Esophagus muscularis mucosa (tissue), 4 donors: ENCODE measurements at places on chromosomes 3 and 15.

- no peak for DNase-seq
Observed at GRCh38 chr3:153348457-153349107, 186.6 kb downstream of the RAP2B start.

GRCh38 chr15:90400759-90401314 is 12.8 kb downstream of the IQGAP1 start:
- no peak for DNase-seq

- DNase-seq, result no peak
Observed at GRCh38 chr3:53519065-53519709, 24.8 kb downstream of the CACNA1D start.

GRCh38 chr3:66583424-66584040 is 82.7 kb upstream of the LRIG1 start:
- DNase-seq, result no peak

DNA sequence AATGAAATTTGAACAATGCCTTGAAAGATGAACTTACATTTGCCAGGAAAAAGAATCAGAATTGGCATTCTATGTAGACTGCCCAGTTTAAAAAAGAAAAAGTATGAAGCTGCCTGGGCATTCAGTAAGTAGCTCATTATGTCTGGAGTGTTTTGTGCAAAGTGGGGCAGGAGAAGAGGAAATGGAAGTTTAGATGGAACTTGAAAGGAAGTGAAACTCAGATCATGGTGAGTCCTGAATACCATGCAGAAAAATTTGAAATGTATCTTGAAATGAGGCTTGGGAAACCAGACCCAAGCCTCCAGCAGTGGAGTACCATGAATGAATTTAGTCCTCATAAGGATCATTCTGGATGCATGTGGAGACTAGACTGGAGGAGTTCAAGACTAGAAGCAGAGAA is 4.8 kb upstream of the MORC1 start:
- no peak for DNase-seq

GRCh38 chr3:88267-88666 is 108.3 kb upstream of the CHL1 start:
- DNase-seq, result no peak

DNA sequence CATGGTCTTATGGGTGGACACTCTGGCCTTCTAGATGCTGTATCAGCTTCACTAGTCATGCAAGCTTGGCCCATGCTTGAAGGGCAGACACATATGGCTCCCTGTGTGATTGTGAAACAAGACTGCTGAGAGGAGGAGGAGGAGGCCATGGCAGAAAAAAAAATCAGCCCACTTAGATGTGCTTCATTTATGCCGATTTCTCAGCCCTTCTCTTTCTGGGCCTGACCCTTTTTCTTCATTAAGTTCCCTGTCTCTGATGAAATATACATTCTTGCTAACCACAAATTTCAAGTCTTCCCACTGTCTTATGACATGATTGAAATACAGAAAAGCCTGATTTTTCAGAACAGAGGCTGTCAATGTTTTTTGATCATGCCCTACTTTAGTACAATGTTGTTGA is 213.0 kb upstream of the FEZF2 start:
- no peak for DNase-seq

GRCh38 chr3:24640330-24640877 is 145.8 kb upstream of the THRB start:
- no peak for DNase-seq

GRCh38 chr3:78906245-78906644 is 861.6 kb downstream of the ROBO1 start:
- DNase-seq, result no peak

- DNase-seq, result no peak
Observed at GRCh38 chr3:49553324-49553691, 969 bp upstream of the BSN start.

GRCh38 chr15:71444866-71445590 is 329.8 kb downstream of the THSD4 start:
- no peak for DNase-seq

- no peak for DNase-seq
Observed at GRCh38 chr3:72696815-72697214, 151.4 kb downstream of the SHQ1 start.

- no peak for DNase-seq
Observed at GRCh38 chr15:22796079-22796478, 9.6 kb downstream of the NIPA1 start.

- DNase-seq, result no peak
Observed at GRCh38 chr3:173096994-173097785, 43.8 kb downstream of the SPATA16 start.

DNA sequence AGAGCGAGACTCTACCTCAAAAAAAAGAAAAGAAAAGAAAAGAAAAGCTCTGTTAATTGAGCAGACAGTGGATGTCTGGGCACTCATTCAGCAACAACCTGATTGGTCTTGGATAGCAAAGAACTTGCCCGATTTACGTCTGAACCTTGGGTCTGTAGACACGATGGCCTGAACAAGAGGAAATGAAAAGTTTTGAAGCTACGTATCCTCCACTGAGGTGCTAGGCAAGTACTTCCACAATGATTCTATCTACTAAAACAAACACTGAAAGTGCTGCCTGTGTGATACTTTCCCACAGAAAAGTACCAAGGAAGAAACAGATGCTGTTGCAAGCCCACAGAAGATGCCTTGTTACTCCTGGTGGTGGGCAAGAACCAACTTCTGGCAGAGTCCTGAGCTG is 21.8 kb upstream of the MUSTN1 start:
- DNase-seq, result no peak

GRCh38 chr3:50156549-50157493 is 1.7 kb downstream of the SEMA3F start:
- DNase-seq, result no peak

DNA sequence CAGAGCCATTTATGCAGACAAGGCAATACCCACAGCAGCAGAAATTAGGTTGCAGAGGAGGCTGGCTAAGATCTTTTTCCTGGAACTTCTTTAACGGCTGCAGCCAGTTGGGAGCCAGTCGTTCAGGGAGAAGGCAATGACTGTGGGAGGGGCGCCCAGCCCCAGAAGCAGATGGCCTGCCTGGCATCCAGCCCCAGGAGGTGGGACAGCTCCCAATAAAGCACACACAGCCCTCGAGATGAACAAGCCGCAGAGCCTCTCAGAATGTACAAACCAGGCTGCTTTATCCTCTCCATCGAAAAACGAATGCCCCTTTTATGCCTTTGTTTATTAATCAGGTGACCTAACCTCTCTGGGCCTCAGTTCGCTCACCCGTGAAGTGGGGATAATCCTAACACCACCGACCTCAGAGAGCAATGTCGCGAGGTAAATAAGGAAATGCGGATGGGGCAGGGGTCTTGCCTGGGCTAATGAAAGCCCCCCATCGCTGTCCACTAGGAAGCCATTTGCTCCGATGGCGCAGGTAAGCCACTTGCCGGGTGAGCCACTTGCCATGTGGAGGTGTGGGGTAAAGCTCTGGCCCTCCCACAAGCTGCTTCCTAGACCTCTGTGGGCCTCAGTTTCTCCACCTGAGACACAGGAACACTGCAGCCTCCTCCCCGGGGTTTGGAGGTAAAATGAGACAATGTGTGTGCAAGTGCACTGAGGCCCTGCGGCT is 35.8 kb downstream of the MGLL start:
- DNase-seq, result peak; percentile 95

- peak; percentile 14 for DNase-seq
Observed at GRCh38 chr3:55185380-55185779, 257.5 kb upstream of the LRTM1 start.

GRCh38 chr3:46517784-46518181 is 20.0 kb downstream of the RTP3 start:
- peak; percentile 80 for DNase-seq

- DNase-seq, result no peak
Observed at GRCh38 chr3:171165499-171165921, 139.0 kb upstream of the SLC2A2 start.

- DNase-seq, result no peak
Observed at GRCh38 chr15:80174017-80174746, 21.4 kb downstream of the FAH start.

DNA sequence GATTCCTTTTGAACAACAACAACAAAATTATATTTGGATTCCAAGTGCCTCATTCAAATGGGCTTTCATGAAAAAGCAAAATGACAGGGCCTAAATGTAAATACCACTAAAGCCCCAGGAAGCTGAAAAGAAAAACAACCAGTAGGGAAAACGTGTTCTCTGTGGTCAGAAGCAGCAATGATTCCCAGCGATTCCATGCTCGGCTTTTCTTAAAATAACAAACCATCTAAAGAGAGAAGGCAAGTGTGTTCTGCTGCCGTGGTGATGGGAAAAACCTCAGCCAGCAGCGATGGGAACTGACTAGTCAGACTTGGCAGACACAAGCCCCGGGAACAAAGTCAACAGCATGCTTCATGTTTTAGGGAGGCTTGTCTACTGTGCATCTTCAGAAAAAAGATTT is 153.6 kb downstream of the TNIK start:
- no peak for DNase-seq

- no peak for DNase-seq
Observed at GRCh38 chr15:66899555-66900350, 165.6 kb upstream of the SMAD3 start.

GRCh38 chr3:186060222-186060621 is 48.7 kb downstream of the ETV5 start:
- DNase-seq, result no peak

DNA sequence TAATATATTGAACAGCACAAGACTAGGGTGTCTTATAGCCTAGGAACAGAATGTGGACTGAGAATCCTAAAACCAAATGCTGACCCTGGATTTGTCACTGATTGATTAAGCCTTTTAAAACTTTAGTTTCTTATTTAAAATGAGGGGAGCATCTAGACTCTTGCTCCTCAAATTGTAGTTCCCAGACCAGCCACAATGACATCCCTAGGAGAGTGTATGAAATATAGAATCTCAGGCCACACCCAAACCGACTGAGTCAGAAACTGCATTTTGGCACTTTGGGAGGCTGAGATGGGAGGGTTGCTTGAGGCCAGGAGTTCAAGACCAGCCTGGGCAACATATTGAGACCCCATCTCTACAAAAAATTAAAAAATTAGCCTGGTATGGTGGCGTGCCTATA is 287.8 kb upstream of the UMPS start:
- DNase-seq, result no peak

GRCh38 chr3:189355481-189356201 is 183.9 kb downstream of the TPRG1 start:
- no peak for DNase-seq

GRCh38 chr15:44738340-44738984 is 2.1 kb downstream of the TRIM69 start:
- DNase-seq, result no peak

GRCh38 chr3:6039971-6040370 is 820.9 kb upstream of the GRM7 start:
- DNase-seq, result no peak

DNA sequence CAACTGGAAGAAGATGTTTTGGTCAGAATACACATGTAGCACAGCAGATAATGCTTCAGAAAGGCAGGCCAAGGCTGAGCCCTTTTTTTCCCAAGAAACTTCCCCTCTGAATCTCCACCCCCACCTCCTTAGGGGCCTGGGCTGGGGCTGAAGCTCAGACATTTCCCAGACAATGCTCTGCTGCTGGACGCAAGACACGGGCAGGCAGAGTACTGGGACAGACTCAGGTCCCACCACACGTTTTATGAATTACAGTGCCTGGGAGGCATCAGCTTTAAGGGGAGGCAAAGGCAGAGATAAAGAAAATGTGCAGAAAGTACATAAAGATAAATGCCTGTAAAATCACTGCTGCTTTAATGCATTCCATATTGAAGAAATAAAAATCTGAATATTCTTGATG is 479.4 kb downstream of the ERC2 start:
- DNase-seq, result no peak

GRCh38 chr15:69452692-69453521 is at the start of gene RPLP1:
Gene RPLP1 (plus strand): TSS chr15:69452818. CDS start chr15:69452949, 131 bp downstream.
- DNase-seq, result peak; percentile 99

DNA sequence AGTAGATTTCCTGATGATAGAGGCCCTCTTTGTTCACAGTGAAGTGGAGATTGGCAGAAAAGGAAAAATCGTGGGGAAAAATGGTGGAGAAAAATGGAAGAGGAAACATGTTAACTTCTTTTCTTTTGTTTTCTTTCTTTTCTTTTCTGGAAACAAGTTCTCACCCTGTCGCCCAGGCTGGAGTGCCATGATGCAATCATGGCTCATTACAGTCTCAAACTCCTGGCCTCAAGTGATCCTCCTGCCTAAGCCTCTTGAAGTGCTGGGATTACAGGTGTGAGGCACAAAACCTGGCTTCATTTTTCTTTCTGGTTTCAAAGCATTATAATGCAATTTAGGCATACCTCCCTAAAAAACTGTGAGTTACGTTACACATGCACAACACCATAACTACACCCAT is 464.2 kb downstream of the MECOM start:
- DNase-seq, result no peak

- no peak for DNase-seq
Observed at GRCh38 chr3:79310016-79310415, 457.8 kb downstream of the ROBO1 start.

DNA sequence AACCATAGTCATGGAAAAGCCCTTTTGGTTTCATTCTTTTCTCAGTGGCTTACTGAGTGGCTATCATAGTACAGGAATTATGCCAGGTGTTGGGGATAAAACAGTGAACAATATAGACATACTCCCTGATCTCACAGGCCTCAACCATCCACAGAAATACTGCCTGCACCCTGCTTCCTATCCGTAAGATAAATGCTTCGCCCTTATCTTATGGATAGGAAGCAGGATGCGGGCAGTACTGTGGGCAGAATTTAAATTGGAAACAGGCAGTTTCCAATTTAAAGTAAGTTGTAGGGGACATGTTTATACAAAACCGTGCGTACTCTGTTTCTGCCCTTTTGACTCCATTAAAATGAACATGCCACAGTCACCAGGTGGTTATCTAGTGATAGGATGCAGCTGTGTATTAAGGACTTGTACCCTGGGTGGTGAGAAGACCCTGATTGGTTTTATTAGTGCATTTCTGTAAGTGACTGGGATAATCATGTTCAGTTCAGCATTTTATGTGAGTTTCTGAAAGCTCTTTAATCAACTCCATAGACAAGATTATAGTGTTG is 141.8 kb upstream of the BHLHE40 start:
- no peak for DNase-seq

DNA sequence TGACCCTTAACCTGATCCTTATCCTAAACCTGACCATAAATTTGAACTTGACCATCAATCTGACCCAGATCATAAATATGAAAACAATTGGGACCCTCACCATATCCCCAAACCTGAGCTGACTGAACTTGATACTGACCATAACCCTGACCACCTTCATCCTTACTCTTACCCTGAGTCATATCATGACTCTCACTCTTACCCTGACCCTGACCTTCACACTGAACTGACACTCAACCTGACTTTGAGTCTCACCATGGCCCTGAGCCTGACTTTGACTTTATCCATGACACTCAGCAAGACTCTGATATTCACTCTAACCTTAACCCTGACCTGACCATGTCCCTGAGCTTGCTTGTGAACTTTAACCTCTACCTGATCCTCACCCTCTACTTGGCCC is 34.3 kb upstream of the SLC25A26 start:
- DNase-seq, result no peak

GRCh38 chr3:39447637-39448483 is 19.6 kb upstream of the MOBP start:
- DNase-seq, result no peak

- DNase-seq, result no peak
Observed at GRCh38 chr3:12279591-12280326, 9.1 kb upstream of the PPARG start.
